ENCODE measurements at places on chromosomes 6 and 20.

DNA sequence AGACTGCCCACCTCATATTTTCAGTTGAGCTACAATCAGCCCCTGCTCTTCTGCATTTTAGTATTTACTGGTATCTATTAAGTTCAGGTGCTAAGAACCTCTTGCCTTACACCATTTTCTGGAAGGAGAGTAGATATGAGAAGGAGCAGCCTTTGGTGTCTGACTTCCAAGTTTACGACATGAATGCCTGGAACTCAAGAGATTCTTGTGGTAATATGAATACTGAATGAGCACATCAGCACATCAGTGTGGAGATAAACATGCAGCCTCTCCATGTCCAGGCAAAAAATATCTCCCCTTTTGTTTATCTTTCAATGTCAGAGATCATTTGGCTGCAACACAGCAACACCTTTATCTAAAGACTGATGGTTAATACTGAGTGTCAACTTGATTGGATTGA, 65.8 kb upstream of the THEMIS start:
- no peak for DNase-seq

- no peak for DNase-seq
These were observed 226.1 kb upstream of the CEP162 start for GRCh38 chr6:84453499-84453898.

DNA sequence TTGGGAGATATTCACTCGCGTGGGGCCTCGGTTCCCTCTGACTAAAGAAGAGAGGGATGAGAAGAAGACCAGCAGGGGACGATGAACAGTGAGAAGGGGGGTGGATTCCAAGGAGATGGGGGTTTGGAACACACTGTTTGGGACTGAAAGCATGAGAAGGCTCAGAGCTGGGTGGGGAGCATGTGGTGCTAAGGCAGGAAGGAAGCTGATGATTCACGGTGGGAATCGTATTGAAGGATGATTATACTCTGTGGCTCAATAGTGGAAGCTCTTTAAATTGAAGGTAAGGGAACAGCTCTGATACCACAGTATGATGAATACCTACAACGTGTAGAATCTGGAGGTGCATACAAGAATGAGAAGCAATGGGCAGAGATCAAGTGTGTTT, 117.5 kb upstream of the KCNK16 start:
- DNase-seq = no peak

DNA sequence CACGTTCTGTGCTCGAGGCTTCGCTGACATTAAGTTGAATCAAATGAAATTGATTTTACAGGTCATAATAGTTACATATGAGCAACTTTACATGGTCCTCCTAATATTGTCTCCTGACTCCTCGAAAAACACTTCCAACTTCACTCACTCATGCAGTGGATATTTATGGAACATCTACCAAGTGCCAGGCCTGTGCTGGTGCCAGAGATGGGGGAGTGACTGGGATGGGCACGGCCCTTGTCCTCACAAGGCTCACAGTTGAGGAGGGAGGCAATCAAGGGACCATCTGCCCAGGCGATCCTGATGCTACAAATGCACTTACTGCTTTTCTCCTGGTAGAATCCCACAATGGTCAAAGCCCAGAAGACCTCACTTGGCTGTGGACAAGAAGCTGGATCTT, 426.4 kb downstream of the PREX1 start:
- DNase-seq = no peak

DNA sequence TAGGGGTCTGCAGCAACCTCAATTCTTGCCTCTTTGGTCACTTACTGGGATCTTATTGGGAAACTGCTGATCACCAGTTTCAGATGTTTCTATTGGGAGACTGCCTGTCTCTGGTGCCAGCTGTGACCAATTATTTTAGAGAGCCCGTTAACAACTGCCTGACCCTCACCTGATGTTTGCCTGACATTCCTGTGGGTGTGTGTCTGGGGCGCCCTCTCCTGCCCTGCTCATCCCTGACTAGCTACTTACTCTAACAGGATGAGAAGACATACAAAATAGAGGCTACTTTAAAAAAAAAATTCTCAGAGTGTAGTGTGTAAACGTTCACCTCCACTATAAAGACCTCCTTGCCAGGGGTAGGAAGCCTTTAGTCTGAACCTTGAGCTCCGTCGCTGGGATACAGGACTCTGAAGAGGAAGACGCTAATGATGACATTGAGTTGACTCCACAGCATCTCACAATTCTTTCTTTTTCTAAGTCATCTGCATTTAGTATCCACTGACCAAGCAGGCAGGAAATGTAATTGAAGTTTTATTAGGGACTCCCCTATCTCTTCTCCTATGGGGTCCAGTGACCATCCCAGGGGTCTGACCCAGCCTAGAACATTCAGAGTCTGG, 54.6 kb upstream of the DDR1 start:
- no peak for DNase-seq

DNA sequence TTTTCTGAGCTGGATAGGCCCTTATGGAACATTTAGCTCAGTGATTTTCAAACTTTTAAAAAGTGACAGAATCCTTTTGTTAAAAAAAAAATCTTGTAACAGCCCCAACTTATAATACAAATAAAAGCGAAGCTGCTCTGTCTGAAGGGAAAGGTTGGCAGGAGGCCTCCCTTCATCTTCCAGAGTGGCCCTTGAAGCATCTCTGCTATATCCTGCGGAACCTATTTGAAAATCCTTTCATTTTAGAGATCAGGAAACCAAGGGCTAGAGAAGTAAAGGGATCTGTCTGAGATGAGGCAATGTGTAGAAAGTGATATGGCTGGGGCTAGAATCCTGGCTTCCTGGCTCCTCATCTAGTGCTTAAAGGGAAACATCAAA, 107.8 kb downstream of the UBE3D start:
- no peak for DNase-seq

DNA sequence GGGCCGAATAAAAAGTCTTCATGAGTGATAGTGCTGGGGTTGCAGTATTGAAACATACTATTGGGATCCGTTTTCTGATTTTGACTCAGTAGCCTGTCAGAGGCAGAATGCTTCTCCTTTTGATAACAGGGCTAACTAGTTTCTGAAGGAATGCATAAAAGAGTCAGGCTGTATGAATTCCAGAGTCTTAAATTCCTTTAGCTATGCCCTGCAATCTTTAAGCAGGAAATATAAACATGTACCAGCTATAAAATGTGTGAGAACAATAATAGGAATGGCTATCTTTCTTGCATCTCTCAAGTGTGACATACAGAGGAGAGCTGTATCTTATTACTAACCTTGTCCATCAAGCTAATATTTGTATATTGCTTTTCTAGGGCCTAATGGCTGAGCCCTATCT, 917.1 kb downstream of the KIF16B start:
- DNase-seq = no peak

DNA sequence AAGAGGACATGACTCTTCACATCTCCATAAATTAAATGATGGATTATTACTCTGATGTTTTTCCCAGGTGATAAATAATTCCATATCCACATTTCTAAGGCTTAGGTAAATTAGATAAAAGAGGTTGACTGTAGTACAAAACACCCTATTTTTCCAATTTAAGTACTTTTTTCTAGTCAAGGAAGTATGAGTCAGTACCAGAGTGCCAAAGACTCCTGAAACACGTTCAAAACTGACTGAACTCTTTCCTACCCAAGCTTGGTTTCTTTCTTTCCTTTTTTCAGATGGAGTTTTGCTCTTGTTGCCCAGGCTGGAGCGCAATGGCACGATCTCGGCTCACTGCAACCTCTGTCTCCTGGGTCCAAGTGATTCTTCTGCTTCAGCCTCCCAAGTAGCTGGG, 85.0 kb downstream of the DOK5 start:
- DNase-seq = no peak

- DNase-seq = no peak
These were observed 10.8 kb upstream of the EYA2 start for GRCh38 chr20:46883892-46884291.

DNA sequence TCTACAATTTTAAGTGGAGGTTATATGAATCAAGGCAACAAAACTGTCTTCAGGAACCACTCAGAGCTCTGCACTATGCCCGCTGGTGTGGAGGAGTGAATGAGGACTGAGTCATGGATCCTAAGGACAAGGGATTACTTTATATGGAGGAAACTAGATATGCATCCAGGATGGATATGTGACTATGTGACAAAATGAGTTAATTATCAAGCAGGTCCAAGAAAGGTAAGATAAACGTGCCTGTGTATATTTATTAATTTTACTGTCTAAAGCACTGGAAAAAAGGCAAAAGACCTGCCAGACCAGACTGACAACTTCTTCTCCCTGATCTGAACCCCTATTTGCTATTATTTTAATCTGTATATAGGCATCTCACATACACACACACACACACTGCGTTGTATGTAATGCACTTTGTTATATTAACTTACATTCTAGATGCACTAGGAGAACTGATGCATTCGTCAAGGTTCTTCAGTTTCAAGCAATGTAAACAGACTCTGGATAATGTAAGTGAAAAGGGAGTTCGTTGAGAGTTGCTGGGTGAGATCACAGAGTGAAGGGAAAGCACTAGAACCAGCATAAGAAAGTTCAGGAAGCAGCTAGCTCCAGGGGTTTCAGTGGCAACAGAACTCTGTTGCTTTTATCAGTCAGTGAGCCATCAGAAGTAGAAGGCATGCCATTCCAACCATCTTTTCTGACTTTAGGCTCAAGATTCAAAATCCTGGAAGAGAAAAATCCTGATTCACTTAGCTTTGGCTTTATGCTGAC, 26.4 kb upstream of the ADGRG6 start:
- DNase-seq = no peak

DNA sequence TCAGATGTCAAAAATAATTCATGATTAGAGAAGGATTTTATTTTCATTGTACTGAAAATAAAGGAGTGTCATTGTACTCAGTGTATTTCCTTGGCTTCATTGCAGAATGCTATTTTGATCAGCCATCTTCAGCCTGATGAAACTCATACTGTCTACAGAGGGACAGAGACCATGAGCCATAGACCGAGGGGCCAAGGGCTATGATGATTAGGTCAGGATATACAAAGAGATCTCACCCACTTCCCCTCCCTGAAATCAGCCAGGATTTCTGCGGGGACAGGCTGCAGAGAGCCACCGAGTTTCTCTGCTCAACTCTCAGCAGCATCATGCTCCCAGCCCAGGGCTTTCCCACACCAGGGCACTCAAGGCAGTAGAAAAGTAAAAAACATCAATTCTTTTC, 47.0 kb downstream of the ALDH8A1 start:
- no peak for DNase-seq

DNA sequence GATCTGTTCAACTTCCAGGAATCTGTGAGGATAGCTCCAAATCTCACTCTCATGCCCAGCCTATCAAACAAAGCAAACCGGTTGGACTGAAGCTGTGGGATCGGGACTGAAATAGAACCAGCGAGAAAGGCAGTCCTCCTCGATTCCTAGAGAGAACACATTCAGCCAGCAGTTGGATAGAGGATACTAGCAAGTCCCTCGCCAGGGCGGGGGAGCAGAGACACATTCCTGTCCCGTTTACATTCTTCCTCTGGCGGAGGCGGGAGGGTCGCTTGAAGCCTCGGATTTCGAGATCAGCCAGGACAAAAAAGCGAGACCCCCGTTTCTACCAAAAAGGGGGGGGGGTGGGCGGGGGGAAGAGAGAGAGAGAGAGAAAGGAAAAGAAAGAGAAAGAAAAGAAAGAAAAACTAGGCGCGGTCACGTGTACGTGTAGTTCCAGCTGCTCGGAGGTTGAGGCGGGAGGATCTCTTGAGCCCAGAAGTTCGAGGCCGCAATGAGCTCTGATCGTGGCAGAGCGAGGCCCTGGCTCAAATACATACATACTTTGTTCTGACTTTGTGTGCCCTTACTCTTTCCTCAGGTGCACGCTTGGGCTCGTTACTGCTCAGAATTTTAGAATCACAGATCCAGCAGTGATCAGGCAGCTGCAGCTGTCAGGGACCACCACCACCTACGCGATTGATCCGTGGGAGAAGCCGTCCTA, 19.5 kb downstream of the ZNF311 start:
- no peak for DNase-seq

DNA sequence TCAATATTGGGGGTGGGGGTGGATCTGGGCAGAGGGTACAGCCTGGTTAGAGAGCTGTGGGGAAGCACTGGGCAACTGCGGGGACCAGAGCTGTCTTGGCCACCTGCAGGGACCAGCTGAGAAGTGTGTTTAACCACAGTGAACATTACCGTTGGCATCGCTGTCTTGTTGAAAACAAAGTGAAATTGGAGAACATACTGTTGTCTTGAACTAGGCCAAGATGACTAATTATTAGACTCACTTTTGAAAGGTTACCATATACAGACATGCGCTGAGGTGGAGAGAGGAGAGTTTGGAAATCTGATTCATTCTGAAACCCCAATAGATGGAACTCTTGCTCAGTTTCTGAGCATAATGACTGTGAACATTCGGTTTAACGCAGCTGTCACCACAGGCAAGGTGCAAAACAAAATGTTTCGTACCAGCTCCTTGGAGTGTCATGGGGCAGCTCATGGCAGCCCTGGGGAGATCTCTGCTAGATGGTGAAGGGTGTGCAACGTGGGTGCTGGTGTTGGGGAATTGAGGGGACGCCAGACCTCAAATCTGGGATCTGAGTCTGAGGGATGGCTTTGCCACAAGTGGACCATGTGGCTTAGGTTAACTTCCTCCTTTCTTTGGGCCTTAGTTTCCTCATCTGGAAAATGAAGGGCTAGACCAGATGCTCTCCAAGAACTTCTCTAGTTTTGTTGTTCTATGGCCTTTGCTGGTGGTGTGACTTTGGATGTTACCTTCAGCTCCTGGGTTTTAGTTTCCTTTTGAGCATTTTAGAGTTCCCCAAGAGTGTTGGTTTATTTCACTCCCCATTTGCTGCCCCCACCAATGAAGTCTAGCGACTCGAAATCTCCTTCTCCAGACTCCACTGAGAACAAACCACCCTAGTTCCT, 24.6 kb upstream of the GTSF1L start:
- peak; percentile 29 for DNase-seq

DNA sequence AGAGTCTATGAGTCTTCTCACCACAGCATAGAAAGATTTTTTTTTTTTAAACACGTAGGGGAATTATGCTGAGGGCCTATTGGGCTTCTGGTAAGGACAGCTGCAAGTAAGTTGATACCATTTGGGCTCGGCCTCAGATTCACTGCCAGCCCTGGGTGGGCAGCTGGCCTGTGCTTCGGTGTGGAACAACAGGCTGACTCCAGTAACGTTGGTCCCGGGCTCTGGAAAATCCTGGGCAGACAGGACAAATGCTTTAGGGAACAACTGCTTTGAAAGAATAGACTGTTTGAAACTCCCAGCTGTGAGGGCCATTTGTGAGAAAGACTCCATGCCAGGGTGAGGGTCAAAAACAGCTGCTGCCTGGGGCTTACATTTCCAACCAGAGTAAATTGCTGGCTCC, 366.5 kb downstream of the QKI start:
- no peak for DNase-seq

DNA sequence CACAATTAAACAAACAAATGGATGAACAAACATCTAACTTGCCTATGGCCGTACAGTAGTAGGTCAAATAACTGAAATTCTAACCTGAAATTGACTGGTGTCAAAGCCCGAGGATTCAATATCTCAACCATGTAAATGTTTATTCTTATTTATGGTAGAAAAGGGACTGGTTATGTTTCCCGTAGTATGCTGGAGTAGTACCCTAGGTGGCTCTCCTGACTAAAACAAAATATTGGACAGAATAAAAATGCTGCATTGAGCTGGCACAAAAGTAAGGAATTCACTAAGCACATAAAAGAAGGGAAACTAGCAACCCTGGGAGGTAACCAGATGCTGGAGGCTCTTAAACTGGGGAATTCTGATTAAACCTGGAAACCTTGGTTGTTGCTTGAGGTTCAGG, 117.1 kb upstream of the PREP start:
- no peak for DNase-seq

All from stimulated activated CD4-positive, alpha-beta T cell treated with anti-CD3 and anti-CD28 coated beads, Interleukin-4, amount 100 ng/mL, for 4 hours (primary cell).